ENCODE measurements at places on chromosomes 11 and 22.
A peak's percentile ranks its signal among the peaks of the same experiment; 100 is the strongest.

GRCh38 chr11:269146-269890 lies 8.9 kb upstream of the NLRP6 start:
- DNase-seq, result no peak

DNA sequence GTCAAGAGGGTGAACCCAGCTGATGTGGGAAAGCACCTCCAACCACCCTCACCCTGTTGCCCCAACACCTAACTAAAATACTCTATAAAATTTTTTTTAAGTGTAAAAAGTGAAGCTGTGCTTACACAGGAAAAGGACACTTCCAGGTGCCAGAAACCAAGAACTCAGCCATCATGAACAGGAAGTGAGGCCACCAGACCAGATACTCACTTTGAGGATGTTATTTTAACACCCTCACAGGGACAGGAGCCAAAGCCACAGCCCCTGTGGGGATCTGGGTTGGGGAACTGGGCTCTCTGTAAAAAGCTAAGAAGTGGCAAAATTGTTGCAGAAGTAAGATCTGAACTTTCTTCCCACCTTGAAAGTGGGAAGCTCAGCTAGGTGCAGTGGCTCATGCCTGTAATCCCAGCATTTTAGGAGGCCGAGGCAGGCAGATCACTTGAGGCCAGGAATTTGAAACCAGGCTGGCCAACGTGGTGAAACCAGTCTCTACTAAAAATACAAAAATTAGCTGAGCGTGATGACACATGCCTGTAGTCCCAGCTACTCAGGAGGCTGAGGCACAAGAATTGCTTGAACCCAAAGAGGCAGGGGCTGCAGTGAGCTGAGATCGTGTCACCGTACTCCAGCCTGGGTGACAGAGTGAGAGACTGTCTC lies 3.8 kb downstream of the RSPH14 start:
- peak; percentile 25 for DNase-seq

DNA sequence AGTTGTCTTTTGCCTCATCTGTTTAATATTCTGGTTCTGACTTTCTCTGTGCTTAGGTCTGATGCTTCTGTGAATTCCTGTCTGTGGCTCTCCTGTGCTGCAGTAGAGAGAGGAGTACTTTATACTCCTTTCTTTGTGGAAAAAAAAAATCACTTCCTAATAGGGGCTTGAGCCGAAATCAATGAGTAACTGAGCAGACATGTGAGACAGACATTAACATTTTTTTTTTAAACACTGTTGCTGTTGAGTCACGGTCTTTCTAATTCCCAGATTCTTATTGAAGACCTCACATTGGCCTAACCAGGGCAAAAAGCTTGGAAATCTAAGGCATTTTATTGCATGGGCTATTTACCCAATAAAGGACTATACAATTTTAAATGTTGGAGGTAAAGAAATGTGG lies 86.1 kb downstream of the GRM5 start:
- no peak for DNase-seq

GRCh38 chr22:24894998-24895397 lies 51.5 kb downstream of the LHFPL7 start:
- DNase-seq, result no peak

DNA sequence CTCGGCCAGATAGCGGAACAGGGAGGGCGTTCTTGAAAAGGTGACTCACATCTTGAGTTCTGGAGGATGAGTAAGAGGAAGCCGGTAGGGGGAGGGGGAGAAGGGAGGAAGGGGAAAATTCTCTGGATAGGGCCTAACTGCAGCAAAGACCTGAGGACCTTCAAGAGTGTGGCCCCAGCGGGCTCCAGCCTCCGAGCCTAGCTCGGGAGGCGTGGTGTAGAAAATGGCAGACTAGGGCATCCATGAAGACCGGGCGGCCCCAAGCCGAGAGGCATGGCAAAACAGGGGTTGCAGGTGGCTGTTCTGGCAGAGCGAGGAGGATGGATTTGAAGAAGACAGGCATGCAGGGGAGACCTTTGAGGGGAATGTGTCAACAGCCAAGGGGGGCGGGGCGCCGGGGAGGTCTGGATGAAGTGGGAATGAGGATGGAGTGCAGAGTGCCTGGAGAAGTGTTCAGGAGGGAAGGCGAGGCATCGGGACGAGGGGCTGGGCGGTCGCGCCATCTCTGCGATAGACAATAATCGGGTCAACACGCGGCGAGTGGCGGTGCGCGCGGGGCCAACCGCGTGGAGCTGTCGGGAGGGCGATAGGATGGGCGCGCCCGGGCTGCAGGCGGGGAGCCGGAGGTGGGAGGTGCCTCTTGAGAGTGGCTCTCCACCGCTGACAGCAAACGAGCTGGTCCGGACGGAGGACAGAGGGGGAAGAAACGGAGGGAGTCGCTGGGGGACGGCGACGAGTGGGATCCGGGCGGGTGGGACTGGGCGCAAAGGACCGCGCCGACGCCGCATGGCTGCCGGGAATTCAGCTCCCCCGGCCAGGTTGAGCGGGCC lies 40.0 kb upstream of the CREB3L1 start:
- DNase-seq, result no peak

- DNase-seq, result no peak
Measured at GRCh38 chr11:58597486-58598144, 18.8 kb downstream of the ZFP91 start.

- no peak for DNase-seq
Measured at GRCh38 chr22:48520207-48520606, 1307.5 kb downstream of the BRD1 start.

- DNase-seq, result no peak
Measured at GRCh38 chr11:32400196-32400595, 35.1 kb downstream of the WT1 start.

DNA sequence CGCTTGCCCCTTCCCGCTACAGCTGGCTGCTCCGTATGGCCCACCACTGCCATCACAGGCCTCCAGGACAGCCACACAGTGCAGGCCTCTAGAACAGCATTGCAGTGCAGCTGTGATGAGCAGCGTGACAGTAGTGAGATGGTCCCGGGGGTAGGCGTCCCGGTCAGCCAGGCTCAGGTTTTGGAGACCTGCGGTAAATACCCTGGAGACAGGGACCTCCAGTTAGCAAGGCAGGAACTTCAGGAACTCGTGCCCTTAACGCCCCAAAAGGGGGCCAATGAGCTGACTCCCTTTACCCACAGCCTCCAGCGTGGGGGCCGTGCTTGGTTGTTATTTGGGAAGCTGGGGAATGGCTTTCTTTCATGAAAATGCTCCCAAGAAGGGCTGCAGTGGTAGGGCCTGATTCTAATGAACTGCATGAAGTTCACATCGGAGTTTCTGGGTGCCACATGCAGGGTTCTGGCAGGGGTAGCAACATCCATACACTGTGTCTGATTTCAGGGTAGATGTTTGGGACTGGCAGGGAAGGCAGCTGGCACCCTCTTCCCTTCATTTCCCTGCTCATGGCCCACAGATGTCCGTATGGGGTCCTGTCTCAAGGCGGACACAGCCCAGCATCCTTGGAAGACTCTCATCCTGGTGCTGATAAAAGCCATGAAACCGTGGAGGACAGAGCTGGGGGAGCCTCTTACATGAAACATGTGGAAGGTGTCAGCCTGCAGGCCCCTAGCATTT lies 440.5 kb downstream of the TBC1D22A start:
- DNase-seq, result no peak

- no peak for DNase-seq
Measured at GRCh38 chr22:25409240-25409639, 155.2 kb upstream of the GRK3 start.

- no peak for DNase-seq
Measured at GRCh38 chr11:61996933-61997332, 29.5 kb upstream of the FTH1 start.

GRCh38 chr11:126597041-126597440 lies 241.6 kb downstream of the ST3GAL4 start:
- DNase-seq, result no peak

DNA sequence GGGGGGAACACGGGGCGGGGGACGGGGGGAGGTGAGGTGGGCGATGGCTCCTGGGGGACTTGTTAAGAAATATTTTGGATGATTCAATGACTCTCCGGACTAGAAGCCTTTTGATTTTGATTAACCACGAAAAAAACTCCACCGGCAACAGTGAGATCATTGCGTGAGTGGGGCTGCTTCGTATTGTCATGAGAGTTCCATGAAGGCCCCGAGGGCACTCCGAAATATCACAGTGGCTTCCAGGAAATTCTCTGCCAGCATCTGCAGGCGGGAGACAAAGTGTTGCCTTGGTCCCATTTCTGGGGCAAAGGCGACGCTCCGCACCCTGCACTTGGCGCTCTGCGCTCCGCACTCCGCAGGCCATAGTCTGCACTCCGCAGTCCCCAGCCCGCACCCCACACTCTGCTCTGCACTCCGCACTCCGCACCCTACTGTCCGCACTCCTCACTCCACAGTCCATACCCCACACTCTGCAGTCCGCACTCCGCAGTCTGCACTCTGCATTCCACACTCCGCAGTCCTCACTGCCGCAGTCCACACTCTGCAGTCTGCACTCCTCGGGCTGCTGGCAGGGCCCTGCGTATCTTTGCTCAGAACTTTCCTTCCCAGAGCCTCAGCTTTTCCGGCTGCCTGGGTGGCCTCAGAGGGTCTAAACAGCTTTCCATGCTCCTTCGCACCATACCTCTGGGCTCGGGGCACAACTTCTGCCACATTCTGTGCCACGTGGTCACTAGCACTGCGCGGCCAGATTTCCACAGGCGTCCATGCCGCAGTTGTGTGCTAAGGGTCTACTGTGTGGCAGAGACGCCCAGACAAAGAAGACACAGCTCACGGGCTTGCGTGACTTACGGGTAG lies 61.1 kb downstream of the LINC01488 start:
- no peak for DNase-seq

DNA sequence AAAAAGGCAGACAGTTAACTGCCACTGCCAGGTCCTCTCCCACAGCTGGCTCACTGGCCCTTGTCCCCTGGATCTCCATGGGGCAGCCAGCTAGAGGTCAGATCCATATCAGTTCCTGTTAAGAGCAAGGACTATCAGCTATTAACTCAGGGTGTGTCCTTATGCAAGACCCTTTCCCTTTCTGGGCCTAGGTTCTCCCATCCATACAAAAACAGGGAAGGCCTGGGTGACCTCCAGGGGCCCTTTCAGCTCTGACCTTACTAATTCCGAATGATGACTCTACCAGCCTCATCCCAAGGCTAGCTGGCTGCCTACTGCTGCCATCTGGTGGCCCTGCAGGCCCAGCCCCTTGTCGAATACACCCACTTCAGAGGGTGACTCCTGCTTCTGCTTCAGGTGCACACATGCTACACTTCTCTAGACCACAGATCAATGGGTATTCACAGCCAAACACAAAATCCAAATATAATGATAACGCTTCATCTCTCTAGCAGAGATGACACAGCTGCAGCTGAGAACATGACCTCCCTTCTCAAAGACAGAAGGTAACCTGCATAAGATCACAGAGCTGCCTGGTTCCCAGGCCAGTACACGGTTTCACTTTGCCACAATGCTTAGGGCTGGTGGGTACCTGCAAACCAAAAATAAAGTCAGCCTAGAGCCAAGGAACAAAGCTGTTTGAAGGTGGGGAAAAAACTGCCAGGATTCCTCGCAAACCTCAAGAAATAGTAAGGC lies 34.1 kb downstream of the SERGEF start:
- no peak for DNase-seq

- no peak for DNase-seq
Measured at GRCh38 chr22:39315389-39315788, 4.0 kb downstream of the RPL3 start.

DNA sequence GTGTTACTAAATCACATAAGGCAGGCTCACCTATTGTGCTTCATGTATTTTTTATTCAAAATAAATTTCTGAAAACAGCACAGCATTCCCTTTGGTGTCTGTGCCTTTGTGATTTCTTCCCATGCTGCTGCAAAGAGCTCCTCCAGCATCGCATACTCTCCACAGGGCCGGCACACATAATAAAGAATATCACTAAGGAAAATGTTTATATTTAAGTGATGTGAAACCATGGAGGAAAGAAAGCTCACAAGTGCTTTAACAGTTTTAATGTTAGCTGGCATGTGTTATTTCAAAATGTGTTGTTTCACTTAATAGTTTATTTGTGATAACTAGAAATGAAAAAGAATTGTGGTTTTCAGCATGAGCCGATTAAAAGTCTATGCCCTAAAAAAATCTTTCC lies 241.3 kb upstream of the ANO3 start:
- DNase-seq, result no peak

GRCh38 chr22:45587638-45588505 lies 83.8 kb upstream of the ATXN10 start:
- DNase-seq, result no peak

DNA sequence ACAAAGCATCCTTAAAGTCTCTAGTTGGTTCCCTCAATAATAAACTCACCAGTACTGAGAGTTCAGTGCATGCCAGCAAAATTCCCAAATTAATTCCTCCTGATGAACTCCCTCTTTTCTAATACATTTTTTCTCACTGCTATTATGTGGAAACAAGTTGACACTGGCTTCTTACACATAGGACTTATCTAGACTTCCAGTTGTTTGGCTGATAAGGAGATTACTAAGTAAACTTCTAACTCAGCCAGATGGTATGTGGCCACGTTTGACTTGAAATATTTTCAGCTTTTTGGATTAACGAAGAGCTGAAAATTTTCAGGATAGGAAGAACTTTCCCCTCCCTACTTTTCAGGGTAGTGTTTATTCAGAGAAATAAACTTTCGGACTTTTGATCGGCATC lies 1154.2 kb upstream of the TENM4 start:
- DNase-seq, result no peak

GRCh38 chr11:40080434-40080833 lies 1379.0 kb downstream of the LRRC4C start:
- DNase-seq, result no peak
